ENCODE measurements at places on chromosomes 2 and 18. TPM values are rescaled to one million over a fixed set of nuclear protein-coding genes. Genes with fewer than 3 reads are reported as not detected.
A peak's percentile ranks its signal among the peaks of the same experiment; 100 is the strongest.

Gene UGT1A3
- not detected for total RNA-seq

Gene AMER3
- total RNA-seq, result not detected

DNA sequence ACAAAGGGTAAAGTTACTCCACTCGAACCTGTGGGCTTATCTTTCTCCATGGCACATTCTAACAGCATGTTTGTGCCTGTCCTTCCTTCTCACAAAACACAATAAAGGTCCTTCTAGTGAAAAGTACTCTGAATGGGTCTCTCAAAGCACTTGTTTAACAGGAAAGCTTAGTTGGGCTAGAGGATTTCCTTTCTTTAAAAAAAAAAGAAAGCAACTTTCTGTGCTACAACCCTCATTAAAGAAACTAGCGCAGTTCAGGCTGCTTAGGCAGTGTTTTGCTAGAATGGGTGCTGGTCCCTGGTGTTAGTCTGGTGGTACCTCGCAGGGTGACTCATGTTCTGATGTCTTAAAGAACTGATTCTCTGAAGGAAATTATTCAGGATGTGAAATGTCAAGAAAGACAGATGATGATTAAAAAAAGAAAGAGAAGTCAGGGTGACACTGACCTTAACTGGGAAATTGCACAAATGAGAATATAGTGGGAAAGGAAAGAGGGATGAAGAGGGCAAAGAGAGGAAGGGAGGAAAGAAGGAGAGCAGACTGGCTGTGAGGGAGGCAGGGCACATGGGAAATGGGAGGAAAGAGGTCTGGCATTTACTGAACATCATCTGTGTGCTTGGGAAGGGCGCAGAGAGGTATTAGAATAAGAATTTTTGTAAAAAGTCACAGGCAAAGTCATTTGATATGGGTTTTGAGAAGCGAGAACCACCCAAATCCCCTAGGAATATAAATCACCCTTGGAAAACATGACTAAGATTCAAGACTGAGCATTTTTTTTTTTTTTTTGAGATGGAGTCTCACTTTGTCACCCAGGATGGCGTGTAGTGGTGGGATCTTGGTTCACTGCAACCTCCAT lies 74.9 kb downstream of the ATP8B1 start:
- peak; percentile 86 for DNase-seq

DNA sequence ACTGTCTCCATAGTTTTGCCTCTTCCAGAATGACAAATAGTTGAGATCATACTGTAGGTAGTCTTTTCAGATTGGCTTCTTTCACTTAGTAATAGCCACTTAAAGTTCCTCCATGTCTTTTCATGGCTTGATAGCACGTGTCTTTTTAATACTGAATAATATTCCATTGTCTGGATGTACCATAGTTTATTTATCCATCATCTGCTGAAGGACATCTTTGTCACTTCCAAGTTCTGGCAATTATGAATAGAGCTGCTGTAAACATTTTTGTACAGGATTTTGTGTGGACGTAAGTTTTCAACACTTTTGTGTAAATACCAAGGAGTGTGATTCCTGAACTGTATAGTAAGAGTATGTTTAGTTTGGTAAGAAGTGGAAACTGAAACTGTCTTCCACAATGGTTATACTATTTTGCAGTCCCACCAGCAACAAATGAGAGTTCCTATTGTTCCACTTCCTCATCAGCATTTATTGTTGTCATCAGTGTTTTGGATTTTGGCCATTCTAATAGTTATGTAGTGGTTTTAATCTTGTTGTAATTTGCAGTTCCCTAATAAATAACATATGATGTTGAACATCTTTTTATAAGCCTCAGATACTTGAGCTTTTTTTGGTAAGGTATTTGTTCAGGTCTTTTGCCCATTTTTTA lies 18.9 kb downstream of the LTBP1 start:
- DNase-seq, result no peak

DNA sequence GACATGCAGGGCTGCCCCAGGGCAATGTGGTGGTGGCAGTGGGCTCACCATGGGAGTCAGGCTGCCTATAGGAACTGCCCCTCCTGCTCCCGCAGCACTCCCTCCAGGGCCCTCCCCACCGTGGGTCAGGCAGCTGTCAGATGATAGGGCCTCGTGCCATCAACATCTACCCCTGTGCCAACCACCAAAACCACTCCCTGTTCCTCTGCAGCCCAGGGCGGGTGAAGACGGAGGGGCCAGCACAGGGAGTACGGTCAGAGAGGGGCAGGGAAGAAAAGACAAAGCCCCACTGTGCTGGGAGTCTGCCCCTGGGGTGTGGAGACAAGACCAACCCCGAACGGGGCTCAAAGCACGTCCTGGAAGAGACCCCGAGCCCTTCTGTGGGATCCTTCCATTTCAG lies 97.4 kb downstream of the TNS1 start:
- DNase-seq, result no peak

- no peak for DNase-seq
Measured at GRCh38 chr2:177084607-177085006, 128.0 kb upstream of the HNRNPA3 start.

DNA sequence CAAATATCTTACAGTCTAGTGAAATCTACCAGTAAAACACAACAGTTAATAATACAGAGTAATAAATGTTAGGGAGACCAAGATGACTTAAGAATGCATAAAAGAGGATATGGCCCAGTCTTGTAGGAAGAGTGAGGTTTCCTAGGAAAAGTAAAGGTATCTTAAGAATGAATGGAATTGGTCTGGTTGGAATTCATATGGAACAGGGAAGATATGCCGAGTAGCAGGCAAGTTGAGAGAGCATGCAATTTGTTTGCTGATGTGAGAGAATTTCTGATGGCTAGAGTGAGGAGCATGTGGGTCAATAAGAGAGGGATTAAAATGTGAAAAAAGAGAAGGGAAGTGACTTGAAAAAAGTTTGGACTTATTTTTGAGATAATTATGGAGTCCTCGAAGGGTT lies 512.9 kb upstream of the ZEB2 start:
- no peak for DNase-seq

Data from glomerular endothelial cell (primary cell).